ENCODE measurements at places on chromosomes 1 and 21.

DNA sequence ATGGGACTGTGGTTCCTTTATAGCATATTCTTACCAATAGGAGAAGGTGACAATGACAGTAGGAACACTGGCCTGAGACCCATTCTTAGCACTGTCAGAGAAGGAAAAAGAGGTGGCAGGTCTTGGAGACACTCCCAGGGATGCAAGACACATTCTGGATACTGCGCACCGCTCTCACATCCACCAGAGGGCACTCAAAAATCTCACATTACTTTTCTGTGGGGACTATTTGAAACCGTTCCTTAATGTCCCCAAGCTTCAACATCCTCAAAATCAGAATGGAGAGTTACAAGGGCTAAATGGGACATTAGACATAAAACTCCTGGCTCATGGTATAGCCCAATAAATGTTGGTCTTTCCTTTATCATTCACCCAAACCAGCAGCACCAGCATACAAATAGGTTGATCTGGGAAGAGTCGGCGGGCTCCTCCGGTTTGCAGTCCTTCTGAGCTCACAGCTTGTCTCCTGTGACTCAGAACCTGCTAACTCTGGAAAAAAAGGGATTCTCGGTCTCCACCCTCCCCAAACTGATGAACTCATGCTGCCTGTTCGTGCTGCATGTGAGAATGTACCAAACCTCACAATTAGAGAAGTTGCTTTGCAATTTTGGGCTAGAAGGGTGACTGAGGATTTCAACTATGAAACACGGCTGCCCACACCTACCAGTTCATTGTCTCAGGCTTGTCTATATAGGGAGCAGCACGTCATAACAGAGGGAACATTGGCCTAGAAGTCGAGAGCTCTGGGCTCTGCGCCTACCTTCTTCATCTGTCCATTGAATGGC is 40.2 kb downstream of the IL12RB2 start:
- DNase-seq, result no peak

DNA sequence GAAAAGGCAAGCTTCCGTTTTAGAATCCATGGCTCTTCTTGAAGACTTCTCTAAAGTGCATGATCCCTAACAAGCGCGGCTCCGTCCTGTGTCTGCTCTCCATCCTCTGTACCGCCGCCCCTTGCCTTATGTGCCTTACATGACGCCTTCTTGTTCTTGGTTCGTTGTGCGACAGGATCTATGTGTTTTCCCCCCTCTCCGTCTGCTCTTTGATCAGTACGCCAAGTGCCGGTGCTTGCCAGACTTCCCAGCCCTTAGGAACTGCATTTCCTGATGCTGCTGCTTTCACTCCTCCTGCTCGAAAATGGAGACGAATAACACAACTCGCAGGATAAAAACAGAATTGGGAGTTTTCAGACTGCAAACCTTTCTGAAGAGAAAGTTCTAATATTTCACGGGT is 13.1 kb downstream of the NDUFV3 start:
- DNase-seq, result no peak

DNA sequence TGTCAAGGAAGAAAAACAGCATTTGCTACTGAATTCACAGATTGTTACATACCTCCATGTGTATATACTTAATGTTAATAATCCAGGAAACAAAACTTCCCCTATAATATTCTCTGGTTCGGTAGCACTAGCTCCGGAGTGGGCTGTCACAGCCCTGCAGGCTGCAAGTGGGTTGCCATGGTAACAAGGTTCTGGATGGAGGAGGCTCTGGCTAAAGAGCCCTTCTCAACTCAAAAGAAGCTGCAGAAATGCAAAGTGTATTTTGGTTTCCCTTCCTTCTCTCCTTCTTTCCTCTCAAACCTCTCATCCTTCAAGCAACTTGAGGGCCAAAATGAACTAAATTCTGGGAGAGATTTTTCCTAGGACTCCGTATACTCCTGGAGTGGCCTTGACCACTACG is 45.2 kb downstream of the ASTN1 start:
- no peak for DNase-seq

DNA sequence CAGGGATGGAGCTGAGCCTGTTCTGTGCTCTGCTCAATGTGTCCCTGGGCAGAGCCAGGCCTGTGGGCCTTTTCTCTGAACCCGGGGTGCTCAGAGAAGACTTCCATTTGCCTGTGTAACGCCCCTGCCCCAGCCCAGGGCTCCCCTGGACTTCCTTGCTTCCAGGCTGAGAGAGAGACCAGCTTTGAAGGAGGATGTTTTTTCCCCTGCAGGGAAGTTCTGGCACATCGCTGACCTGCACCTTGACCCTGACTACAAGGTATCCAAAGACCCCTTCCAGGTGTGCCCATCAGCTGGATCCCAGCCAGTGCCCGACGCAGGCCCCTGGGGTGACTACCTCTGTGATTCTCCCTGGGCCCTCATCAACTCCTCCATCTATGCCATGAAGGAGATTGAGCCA is 10.2 kb downstream of the SMPDL3B start:
- DNase-seq, result no peak

- DNase-seq, result no peak
Observed at GRCh38 chr1:234270093-234270492, 103.2 kb upstream of the COA6 start.

DNA sequence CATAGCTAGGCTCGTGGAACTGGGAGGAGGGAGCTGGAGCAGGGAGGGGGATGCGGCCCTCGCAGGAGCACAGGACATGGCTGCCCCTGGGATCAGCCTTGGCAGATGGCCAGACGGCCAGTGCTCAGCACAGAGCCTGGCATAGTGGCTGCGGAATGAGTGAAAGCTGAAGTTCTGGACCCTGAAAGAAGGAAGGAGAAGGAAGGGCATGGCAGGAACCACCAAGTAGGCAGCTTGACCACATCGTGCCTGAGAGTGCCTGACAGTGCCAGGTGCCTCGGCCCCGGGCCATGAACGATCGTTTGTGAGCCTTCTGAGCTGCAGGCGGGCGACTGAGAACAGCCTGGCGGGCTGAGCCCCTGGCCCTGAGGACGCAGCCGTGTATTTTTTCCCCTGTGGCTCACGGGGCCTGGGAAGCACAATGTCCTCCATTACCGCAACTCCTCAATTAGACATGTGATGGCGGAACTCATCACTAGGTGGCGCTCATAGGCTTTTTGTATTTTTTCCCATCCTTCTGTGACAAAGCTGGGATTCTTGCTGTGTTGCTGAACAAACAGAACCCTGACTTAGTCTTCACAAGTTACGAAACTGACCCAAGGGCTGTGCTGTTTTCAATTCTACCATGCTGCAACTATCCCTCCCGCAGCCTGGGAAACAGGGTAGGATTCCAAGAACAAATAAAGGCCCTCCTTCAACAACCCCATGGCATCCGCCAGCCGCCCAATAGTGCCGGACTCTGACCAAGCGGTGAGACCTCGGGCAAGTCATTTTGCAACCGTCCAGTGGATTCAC is 29.9 kb upstream of the TMEM61 start:
- DNase-seq, result peak; percentile 27

DNA sequence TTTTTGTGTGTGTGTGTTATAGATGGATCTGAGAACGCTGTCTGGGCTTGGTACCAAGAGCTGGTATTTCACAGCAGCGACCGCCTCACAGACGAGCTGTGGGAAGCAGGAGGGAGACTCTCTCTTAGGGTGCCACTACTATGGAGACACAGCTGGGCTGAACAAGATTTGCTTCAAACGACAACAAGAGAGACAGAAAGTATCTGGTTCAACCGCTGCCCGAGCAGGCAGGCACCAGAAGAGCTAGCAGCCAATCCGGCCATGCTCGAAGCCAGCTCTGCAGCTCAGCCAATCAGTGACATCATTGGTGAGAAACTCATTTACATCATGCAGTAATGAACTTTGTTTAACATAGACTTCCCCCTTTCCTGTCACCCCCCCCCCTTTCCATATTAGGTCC is 341.3 kb downstream of the USP25 start:
- DNase-seq, result no peak

GRCh38 chr1:155202198-155202597 is 5.5 kb downstream of the THBS3 start:
- DNase-seq, result no peak

DNA sequence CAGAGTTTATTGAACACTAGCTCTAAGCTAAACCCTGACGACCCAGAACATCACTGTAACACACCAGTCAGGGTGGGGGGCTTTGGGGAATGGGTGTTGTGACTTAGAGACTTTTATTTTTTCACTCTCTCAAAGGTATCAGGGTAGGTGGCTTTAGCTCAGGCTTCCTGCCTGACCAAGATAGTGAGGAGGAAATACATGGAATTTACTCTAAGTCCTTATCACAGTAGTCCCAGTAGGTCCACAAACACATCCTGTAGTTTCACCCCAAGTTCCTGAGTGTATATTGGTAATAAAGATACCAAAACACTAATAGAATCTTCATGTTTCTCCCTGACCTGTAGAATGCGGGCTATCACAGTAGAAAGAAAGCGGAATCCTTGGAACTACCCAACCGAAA is 15.1 kb downstream of the GJA5 start:
- no peak for DNase-seq

- no peak for DNase-seq
Observed at GRCh38 chr1:97392701-97393100, 528.1 kb downstream of the DPYD start.

DNA sequence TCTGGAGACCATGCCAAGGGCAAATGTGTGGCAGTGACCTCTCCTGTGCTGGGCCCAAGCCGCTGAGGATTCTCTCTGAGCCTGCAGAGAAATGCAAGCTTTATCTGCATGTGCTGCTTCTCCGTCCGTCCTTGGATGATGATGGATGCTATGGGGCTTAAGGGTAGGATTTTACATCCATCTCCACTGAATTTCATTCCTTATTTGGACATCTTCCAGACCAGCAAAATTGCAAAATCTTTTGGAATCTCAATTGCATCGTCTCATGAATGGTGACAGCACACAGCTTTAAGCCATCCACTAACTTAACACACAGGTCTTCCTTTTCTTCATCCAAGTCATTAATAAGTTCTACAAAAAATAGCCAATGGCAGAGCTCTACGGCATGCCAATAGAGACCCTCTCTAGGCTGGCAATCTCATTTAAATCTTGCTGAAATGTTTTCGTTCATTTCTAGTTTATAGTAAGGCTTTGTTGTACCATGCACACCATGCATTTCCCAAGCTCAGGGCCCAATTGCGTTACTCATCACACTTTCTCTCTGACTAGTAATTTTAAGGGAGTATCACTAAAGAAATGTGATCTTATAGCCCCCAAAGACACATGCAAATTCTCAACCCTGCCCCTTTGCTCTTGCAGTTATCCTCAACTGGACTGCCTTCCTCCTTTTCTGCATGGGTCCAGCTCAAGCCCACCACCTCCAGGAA is 11.1 kb downstream of the BATF3 start:
- DNase-seq, result no peak

DNA sequence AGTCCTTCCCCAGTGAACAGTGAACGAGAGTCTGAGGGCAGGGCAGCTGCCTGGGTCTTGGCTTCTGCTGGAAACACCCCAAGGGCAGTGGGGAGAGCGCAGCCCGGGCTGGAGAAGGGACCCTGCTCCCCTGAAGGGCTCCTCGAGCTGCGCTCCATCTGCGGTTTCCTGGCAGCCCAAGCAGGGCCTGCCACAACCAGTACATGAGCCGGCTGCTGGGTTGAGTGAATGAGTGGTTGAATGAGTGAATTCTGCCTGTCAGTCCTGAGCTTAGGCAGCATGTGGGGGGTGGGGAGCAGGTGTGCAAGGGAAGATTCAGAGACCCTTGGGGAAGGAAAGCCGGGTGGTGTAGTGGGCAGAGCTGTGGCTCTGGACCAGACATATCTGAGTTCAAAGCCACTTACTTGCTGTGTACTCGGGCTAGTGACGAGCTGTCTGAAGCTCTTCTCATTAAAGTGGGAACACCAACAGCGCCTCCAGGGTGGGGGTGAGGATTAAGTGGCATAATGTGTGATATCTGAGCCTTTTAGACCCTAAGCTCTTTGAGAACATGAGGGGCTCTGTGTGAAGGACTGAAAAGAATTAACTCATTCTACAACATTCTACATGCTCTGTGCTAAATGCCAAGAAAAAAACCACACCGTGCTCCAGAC is 3.7 kb downstream of the OPRD1 start:
- no peak for DNase-seq

DNA sequence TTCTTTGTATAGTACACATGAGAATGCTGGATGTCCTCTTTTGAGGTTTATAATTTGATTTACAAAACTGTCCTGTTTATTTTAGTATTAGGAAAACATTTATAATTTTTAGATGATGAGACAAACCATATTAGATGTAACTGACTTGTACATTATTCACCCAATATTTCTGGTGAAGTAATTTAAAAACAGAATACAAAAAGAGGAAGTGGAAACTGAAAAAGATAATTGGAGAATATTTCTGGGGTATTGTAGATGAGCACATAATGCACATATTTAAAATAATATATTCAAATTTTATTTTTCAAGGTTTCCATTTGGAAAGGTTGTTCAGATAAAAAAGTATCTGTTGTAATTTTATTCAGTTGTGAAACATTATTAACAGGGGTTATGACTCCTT is 40.7 kb downstream of the XPR1 start:
- no peak for DNase-seq

- no peak for DNase-seq
Observed at GRCh38 chr1:14949836-14950713, 203.5 kb upstream of the TMEM51 start.

GRCh38 chr1:165910764-165911421 is 83.5 kb downstream of the UCK2 start:
- no peak for DNase-seq

Measured in stimulated activated CD4-positive, alpha-beta T cell treated with anti-CD3 and anti-CD28 coated beads, Interleukin-4, amount 100 ng/mL, for 1 hour (primary cell).